ENCODE measurements at places on chromosomes 11 and 22. TPM values are rescaled to one million over a fixed set of nuclear protein-coding genes. Genes with fewer than 3 reads are reported as not detected.

APOBEC3H gene
- total RNA-seq, result not detected

KMT5B gene
- total RNA-seq, result 38.7 TPM

OR10D3 gene
- total RNA-seq, result not detected

MS4A14 gene
- 2.8 TPM for total RNA-seq

TMEM191C gene
- total RNA-seq, result 0.27 TPM

TYR gene
- total RNA-seq, result not detected

HARBI1 gene
- total RNA-seq, result 1.6 TPM

GRCh38 chr11:2377511-2378443, 667 bp downstream of the CD81 start:
- peak; percentile 88 for DNase-seq

- DNase-seq, result no peak
Observed at GRCh38 chr22:37805810-37806277, 1.9 kb upstream of the GCAT start.

GRCh38 chr11:68855205-68855981, 13.7 kb upstream of the CPT1A start:
- DNase-seq, result no peak

DNA sequence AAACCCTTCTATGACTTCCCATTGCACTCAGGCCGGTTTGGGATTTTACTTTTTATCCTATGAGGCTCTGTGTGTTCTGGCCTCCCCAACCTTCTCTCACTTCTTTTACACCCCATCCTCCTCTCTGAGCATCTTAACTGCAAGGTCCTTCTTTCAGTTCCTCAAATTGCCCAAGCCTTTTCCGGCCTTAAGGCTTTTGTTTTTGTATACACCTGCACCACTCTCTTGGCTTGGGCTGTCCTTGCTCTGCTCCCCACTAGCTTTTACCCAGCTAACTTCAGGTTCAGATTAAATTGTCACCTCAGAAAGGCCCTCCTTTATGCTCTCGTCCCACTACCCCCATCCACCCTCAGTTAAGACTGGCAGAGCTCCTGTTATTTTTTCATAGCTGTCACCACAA, 55.5 kb downstream of the FAM83F start:
- no peak for DNase-seq

DNA sequence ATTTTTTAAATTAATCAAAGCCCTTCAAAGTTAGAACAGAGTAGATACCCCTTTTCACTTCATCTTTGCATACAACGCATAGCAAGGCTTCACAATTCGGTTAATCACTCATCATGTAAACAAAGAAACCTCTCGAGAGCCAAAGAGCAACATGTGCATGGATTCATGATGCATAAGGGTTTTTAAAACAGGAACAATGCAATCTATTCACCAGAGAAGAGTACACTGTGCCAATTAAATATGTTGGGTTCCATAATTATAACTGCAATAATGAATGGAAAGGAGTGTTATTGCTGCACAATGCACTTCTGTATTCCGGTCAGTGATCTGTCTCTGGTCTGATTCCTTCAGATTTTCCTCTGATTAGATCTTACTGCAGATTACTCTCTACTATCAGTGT, 45.3 kb downstream of the CADM1 start:
- DNase-seq, result no peak

GRCh38 chr11:44621784-44622183, 56.3 kb downstream of the CD82 start:
- DNase-seq, result no peak

DNA sequence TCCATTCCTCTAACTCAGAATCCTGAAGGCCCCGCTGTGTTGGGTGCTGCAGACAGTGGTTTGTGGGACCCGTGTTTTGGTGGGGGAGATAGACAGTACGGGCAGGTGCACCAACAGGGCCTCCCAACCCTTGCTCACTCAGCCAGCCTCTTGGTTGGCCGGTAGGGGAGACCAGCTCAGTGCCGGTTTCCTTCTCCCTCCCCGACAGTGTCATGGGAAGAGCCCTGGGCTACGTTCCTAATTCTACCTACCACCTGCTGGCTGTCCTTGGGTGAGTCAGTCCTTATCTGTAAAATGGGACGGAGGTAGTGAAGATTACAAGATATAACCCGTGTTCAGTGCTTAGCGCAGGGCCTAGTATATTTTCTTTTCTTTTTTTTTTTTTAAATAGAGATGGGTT, 5.9 kb downstream of the TMEM134 start:
- DNase-seq, result no peak
